NCI-H187 (cell line): ENCODE measurements at places on chromosomes 2 and 18.
A peak's percentile ranks its signal among the peaks of the same experiment; 100 is the strongest.

DNA sequence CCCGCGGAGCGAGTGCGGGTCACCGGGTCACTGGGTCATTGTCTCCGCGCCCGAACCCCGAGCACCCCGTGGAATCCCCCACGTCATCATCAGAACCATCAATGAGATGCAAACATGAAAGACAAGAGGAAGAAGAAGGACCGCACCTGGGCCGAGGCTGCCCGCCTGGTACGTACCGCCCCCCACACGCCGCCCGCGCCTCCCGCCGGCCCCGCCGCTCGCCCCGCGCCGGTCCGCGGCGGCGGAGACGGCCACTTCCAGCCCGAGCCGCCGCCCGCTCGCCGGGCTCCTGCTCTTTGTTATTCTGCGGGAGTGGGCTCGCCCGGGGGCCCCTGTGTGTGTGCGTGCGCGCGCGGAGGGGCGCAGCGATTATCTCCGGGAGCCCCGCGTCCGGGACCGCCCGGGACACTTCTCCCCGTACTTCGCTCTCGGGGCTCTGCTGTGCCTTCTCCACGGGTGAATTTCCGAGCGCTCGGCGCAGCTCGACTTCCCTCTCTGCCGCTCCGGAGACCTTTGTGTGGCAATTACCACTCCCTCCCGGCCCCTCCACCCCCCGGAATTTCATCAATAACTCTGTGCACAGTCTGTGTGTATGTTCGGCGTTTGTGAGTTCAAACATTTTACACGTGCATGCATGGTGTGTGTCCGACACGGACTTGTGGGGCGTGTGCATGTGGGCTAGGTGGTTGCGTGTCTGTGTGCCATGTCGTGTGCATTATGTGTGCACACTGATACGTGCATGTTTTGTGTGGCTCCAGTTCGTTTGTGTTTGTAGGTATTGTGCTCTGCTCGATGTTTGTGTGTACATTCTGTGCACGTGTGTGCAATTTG lies 714 bp downstream of the ASXL3 start:
- DNase-seq, result peak; percentile 56

- DNase-seq, result no peak
Measured at GRCh38 chr18:9209279-9209678, 72.7 kb downstream of the ANKRD12 start.

DNA sequence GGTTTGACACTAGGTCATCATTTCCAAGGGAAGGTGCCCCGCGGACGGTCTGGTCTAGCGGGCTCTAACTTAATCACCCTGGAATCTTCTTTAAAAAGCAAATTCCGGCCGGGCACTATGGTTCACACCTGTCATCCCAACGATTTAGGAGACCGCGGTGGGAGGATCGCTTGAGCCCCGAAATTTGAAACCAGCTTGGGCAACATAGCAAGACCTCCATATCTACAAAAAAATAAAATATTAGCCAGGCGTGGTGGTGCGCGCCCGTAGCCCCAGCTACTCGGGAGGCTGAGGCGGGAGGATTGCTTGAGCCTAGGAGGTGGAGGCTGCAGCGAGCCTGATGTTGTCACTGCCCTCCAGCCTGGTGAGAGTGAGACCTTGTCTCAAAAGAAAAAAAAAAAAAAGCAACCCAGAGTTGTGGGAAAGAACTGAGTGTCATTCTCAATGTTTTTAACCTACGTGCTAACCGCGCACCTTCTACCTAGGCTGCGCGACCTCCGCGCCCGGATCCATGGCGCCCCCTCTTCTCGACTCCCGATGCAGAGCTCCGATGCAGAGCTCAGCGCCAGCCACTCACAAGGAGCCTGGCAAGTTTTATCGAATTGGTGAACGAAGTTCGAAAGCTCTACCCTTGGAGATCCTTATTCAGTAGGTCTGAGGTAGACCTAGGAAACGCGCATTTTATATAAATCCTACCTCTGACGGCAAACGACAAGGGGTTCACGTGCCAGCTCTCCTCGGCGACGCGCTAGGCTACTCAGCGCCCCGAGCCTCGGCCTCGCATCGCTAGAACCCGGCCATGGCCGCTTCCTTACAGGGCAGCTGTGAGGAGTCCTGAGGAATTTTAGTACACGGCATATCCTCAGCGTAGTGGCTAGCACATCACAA lies 888 bp upstream of the TWSG1 start:
- DNase-seq, result no peak

DNA sequence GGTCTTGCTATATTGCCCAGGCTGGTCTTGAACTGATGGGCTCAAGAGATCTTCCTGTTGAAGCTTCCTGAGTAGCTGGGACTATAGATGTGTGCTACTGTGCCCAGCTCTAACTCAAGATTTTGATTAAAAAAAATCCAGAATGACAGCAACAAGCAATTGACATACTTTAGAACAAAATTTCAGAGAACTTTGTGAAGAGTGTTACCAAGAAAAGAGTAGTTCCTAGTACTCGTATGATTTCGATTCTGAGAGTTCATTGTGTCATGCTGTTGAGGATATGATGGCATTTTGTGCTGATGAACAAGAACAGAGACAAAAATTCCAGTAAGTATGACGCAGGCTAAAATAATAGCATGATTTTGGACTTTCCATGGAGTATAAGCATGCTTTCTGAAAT lies 90.2 kb upstream of the TWSG1 start:
- DNase-seq, result no peak

DNA sequence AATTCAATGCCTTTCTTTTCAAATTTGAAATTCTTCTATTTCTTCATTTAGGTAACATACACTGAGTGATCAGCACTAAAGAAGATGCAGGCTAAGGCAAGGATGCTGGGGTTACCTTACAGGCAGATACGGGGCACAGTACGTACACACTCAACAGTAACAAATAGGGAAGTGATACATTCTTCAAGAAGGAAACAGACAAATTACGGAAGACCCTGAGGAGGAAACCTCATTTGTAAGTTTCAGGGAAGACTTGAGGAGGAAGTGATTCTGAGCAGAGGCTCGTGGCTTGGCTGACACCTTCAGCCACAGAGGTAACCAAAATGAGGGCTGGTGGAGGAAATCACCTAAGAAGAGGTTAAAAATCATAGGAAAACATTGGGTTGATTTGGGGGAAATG lies 1108.3 kb upstream of the KLHL29 start:
- DNase-seq, result no peak

DNA sequence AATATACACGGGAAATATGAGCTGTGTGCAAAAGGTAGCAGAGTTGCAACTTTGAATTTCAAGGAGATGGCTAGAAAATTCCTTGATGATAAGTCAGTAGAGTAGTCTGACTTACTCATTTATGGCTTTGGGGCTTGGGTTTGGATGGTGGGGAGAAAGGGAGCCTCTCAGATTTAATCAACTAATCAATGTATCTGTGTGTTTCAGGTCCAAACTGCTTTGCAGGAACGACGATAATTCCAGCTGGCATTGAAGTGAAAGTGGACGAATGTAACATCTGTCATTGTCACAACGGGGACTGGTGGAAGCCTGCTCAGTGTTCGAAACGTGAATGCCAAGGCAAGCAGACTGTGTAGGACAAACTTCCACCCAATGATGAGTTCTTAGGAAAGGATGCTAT lies 164.6 kb downstream of the VWC2L start:
- no peak for DNase-seq

- DNase-seq, result no peak
Measured at GRCh38 chr18:53040286-53040685, 700.3 kb downstream of the DCC start.

- DNase-seq, result no peak
Measured at GRCh38 chr2:120887320-120887697, 151.6 kb downstream of the GLI2 start.

- peak; percentile 83 for DNase-seq
Measured at GRCh38 chr2:29749843-29750242, 171.5 kb downstream of the ALK start.

GRCh38 chr2:149167001-149167780 lies 128.7 kb downstream of the LYPD6B start:
- no peak for DNase-seq

GRCh38 chr2:216283038-216283900 lies 89.0 kb downstream of the MARCHF4 start:
- DNase-seq, result no peak

- DNase-seq, result no peak
Measured at GRCh38 chr2:205722283-205722918, 40.1 kb downstream of the NRP2 start.

GRCh38 chr18:66495844-66496243 lies 108.0 kb downstream of the CDH19 start:
- DNase-seq, result no peak
